SW 1271 (cell line): ENCODE measurements at places on chromosomes 13 and 19.
A peak's percentile ranks its signal among the peaks of the same experiment; 100 is the strongest.

GRCh38 chr13:47213047-47213446 is 316.2 kb upstream of the HTR2A start:
- DNase-seq = no peak

DNA sequence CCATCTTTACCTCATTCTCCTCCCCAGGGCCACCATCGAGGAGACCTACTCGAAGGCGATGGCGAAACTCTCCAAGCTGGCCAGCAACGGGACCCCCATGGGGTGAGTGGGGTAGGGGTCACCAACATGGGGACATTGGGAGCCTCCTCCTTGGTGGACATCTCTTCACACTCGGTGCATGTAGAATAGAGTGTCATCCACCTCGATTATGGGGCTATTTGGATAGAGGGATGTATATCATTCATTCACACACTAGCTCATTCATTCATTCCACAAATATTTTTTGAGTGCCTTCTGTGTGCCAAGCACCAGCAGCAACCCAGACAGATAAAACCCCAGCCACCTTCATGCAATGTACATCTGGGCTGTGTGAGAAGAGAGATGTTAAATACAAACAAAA is 13.1 kb downstream of the FCHO1 start:
- DNase-seq = no peak

DNA sequence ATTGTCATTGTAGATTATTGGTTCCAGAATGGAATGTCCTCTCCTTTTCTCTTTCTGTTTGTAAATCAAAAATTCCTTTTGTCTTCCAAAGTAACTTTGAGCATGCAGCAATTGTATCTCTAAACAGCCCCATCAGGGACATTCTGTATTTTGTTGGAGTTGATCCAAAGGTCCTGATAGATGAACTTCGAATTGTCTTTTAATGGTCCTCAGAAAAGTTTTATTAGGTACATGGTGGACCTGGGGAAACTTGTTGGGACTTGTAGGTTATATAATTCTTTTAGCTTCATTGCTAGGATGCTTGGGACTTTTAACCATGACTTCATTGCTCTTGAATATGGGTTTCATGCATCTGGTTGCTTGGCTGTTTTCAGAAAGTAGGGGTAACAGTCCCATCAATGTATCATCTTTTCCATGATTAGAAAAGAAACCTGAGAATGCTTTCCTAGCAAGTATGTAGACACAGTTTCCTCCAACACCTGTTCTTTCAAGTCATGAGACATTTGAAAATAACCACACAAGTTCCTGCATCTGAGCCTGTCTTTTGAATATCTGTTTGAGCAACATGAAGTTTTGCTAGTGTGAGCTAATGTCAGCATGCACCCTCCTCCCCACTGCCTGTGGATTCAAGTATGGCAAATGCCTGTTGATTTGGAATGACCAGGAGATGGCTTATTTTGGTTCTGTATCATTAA is 413.1 kb downstream of the KCNRG start:
- DNase-seq = no peak

DNA sequence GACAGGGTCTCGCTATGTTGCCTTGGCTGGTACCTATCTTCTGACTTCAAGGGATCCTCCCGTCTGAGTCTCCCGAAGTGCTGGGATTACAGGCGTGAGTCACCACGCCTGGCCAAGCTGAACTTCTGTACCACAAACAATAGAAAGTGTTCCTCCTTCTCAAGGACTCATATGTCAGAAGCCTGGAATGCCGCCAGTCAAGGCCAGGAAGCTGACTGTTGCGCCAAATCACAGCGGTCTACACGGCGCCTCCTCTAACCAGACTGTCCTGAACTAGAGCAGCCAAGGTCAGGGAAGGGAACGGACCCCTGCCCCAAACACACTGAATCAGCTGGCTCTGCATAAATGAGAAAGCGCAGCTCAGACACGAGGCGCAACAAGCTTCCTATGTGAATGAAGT is 14.6 kb downstream of the RAB20 start:
- no peak for DNase-seq

- no peak for DNase-seq
Measured at GRCh38 chr19:18473003-18473705, 35.2 kb upstream of the ISYNA1 start.

DNA sequence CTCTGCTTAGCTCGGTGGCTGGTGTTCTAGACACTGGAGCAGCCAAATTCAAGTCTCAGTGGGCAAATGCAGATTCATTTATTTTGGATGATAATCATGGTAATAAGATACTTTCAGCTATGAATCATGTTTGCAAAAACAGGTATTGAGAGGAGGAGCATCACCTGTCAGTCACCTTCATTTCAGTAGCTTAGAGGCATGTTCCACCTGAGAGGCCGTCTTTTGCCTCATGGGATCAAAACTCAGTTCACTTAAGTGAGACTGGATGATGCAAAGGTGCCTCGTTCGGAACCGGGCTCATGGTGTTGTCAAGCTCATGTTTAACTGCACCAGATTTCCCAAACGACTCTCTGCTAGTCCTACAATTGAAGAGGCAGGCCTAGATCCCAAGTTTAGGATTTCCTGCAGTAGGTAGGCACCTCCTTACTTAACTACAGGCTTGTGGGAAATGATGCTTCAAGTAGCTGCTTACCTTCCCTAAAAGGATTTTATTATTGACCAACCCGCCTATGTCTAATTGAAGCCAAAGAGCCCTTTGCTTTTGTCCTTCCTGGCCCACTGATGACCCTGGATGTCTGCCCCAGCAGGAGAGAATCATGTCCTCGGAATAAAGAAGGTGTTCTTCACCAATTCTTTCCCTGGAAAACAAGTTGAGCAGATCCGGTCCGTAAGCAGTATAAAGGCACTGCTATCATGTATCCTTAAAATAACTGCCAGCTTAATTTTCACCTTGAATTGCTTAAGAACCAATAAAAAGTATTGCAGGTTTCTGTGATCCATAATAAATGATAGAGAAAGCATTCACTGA is 60.0 kb downstream of the ZAR1L start:
- DNase-seq = no peak

- DNase-seq = no peak
Measured at GRCh38 chr19:10625003-10625761, at the start of gene SLC44A2. SLC44A2 (plus strand) TSS chr19:10625553; CDS start chr19:10625634, 81 bp downstream.

DNA sequence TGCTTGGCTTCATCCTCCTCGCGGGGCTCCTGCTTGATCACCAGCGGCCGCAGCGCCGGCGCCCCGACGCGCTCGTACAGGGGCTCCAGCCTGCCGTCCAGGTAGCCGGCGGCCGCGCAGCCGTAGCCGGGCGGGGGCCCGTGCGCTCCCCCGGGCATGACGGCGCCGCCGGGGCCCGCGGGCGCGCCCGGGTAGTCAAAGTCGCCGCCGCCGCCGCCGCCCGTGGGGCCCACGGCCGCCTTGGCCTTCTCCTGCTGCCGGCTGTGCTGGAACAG is 497 bp downstream of the CEBPA start:
- no peak for DNase-seq

- no peak for DNase-seq
Measured at GRCh38 chr19:17335575-17335974, 920 bp upstream of the ANO8 start.

DNA sequence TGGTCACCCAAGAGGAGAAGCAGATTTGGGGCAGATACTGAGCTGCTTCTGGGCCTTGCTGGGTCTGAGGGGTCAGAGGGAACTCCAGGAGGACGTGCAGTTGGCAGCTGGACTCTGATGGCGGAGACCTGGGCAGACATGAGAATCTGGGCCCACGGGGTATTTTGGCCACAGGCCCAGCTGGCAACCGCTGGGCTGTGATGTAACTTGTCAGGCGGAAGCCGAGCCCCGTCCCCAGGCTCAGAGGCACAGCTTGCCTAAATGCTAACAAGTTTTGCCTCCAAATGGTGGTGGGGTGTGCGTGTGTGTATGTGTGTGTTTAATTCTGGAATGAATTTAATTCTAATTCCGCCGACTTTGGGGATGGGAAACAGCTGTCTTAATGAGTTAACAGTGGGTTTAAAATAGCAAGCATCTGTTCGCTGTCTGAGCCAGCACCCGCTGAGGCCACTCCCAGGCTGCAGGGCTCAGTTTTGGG is 11.6 kb downstream of the ZNRF4 start:
- no peak for DNase-seq

DNA sequence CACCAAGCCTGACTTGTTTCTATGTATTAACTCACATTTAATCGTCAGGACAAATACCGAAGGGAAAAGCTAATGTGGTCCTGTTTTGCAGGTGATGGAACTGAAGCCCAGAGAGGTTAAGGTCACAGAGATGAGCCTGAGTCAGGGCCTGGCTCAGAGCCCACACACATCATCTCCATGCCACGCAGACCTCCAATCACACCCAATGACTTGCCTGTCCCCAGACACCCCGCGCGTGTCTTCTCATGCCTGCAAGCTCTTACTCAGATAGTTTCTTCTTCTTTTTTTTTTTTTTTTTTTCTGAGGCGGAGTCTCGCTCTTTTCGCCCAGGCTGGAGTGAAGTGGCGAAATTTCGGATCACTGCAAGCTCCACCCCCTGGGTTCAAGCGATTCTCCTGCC is 16.4 kb downstream of the SIX5 start:
- DNase-seq = no peak

DNA sequence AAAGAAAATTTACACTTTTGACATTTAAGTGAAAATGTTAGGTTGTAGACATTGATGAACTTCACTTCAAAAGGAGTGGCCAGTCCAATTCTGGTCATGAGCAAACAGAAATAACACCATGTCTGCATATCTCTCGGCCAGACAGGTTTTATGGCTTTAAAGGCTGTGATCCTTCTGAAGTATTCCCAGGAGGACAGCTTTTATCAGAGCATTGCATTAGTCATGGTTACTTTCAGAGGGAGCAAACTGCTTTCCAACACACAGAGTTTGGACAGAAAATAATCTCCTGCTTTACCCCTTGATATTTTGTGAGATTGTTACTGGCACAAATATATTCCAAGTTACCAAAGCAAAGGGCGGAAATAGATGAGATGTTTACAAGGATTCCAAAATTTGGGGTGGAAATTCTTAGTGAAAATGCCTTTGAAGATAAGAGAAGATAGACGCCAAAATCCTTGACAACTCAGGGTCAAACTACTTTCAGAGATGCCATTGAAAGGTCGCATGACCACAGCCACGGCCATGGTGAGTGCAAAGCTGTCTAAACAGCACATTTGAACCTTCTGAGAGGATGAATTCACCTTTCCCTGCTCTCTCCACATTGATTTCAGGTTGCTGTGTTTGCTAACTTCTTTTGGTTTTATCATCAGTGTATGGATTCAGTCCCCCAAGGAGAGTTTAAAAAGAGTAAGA is 584.5 kb upstream of the SGCG start:
- DNase-seq = no peak

- DNase-seq = no peak
Measured at GRCh38 chr13:73290844-73291243, 232.0 kb downstream of the KLF5 start.

DNA sequence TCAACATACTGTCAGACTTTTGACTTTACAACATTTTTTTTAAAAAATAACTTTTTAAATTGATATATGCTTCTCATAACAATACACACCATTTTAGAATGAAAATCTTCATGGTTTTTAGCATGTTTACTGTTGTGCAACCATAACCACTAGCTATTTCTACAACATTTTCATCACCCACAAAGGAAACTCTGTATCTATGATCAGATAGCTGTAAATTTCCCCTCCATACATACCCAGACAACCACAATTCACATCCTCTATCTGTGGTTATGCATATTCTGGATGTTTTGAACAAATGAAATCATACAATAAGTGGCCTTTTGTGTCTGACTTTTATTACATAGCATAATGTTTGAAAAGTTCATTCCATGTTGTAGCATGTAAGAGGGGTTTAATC is 1666.0 kb downstream of the EFNB2 start:
- DNase-seq = no peak

DNA sequence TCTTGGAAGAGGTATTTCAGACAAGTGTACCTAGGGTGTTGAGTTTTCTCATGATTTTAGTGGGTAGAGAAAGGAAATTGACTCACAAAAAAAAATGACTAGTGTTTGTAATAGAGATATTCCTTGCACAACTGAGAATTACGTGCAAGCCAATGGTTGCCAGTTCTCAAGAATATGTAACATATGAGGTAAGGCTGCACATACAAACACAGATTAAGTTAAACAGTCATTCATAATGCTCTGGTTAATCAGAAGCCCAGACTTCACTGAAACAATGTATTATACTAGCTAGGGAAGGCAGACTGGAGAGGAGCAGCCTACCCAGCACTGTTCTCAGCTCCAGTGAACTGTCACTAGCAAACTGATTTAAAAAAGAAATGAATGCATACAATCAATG is 418.3 kb downstream of the DIAPH3 start:
- DNase-seq = no peak

DNA sequence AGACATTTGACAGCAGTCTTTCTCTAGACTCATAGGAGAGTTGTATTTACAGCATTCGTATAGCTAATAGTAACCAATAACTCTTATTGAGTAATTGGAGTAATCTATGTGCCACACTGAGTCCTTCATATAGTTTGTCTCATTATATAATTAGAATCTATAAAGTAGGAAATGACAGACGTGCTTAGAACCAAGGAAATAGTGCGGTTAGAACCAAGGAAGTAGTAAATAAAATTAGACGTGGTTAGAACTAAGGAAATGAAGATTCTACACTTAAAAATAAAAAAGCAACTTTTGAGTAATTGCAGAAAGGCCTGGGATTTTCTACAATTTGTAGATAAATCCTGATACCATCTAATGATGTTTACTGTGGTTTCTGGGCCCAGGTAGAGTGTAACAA is 107.8 kb upstream of the TNFSF11 start:
- DNase-seq = no peak

DNA sequence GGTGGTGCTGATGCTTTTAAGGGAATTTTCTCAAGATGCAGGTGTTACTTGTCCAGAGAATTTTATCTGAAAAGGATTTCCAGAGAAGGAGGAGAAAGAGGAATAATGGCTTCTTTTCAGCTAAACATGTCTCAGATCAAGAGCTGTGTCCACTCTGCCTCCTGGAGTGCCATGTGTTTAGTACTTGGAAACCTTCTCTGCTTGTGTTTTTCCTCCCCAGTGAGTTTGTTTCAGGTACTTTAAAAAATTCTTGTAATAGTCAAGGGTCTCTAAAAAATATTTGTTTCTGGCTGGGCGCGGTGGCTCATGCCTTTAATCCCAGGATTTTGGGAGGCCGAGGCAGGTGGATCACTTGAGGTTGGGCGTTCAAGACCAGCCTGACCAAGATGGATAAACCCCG is 22.7 kb downstream of the ZNF431 start:
- no peak for DNase-seq

GRCh38 chr13:93227280-93227877 is 772 bp downstream of the GPC6 start:
- peak; percentile 63 for DNase-seq
